ENCODE measurements at places on chromosomes 6 and 20. TPM values are rescaled to one million over a fixed set of nuclear protein-coding genes. Genes with fewer than 3 reads are reported as not detected.

RCAN2 gene
- total RNA-seq = 1.9 TPM

BPIFA1 gene
- not detected for total RNA-seq

RAD21L1 gene
- not detected for total RNA-seq

ENPP3 gene
- 2.0 TPM for total RNA-seq

PPIL6 gene
- total RNA-seq = 4.1 TPM

CD83 gene
- 22.1 TPM for total RNA-seq
